ENCODE measurements at places on chromosomes 3 and 15.

DNA sequence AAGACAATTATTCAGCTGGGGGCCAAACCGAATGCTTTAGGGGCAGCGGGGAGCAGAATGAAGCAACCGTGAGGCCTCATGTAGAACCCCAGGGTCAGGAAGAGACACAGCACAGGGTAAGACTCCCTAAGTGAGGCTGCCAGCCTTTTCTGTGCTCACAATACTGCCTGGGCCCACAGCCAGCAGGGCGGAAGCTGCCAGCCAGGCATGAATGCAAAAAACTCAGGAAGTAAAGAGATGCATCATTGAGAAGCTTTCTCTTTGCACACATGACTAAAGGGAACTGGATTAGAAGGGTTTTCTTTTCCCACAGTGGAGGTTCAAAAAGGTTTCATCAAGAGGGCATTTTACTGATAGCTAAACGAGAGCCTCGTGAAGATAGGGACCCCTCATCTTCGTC is 33.3 kb downstream of the CA12 start:
- no peak for DNase-seq

- no peak for DNase-seq
Observed at GRCh38 chr3:127857333-127857732, 35.0 kb upstream of the MGLL start.

- DNase-seq: no peak
Observed at GRCh38 chr3:23996095-23996524, 51.0 kb downstream of the NR1D2 start.

DNA sequence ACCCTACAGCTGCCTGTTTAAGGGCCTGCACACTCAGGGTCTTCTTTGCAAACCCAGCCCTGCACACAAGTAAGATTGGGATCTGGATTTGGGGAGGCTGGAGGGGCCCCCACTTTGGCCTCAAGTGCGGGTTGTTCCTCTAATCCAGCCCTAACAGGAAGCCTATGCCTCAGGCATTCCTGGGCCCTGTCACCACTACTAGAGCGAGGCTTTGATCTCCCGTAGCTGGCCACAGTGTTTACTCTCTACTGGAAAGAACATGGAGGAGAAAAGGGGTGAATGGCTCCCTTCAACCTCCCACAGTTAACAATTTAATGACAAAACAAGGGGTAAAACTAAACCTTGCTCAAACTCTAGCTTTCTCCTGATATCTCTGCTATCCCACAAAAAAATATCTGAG is 48.4 kb downstream of the DZIP1L start:
- DNase-seq: no peak

DNA sequence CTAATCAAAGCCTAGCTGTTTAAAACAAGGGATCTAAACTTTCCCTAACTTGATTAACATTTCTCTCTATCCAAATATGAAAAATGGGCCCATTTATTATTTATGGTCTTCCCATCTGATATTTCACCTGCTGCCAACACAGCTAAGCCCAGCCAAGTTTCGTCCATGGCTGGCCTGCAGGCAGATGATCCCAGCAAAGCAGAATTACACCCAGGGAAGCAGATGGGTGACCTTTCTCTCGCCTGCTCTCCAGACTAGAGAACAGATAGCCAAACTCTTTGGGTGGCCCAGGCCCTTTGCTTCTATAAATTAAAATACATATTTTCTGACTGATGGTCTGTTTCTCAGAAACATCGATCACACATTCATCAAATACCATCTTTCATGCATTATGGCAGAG is 1038.8 kb downstream of the AGBL1 start:
- DNase-seq: no peak

DNA sequence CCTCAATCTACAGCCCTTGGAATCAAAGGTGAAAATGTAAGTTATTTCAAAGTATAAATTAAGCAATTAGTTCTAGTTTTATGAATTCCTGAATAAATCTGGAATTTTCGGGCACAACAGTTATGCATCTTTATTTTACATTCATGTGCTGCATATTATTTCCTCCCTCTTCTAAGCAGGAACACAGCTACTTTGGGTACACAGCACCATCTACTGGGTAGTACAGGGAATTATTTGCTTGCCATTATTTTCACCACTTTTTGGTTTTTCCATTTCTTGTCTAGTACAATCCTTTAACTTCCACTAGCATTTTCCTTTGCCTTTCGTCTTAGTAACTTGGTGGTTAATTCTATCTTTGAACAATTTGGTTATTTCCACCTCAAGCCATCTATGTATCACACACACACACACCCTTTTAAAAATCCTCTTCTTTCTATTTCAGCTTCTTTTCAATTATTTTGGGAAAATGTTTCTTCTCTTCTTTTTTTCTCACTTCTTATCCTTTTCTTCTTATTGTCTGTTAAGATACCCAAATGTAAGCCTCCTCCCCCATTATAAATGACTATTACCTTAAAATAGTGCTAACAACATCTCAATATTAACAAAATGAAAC is 451.0 kb downstream of the MFSD1 start:
- DNase-seq: no peak

- DNase-seq: no peak
Observed at GRCh38 chr3:56980798-56981390, 79.6 kb upstream of the SPATA12 start.

DNA sequence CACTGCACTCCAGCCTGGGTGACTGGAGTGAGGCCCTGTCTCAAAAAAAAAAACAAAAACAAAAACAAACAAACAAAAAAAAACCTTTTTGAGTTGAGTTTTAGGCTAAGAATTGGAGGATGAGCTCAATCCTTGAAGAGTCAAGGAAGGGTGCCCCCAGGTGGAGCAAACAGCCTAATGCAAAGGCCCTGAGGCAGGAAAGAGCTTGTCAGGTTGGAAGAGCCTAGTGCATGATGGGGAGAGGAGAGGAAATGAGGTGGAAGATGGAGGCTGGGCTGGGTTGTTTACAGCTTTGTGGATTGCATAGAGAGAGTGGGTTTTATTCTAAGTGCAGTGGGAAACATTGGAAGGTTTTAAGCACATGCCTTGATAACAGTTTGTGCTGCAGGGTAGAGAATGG is 2.1 kb upstream of the SNX22 start:
- DNase-seq: no peak

- DNase-seq: no peak
Observed at GRCh38 chr3:74676-75243, 121.8 kb upstream of the CHL1 start.

GRCh38 chr15:68730976-68731897 is 89.5 kb downstream of the ANP32A start:
- no peak for DNase-seq

- no peak for DNase-seq
Observed at GRCh38 chr3:37181756-37182155, 7.4 kb upstream of the LRRFIP2 start.

- DNase-seq: no peak
Observed at GRCh38 chr15:88303395-88303794, 46.9 kb upstream of the NTRK3 start.

DNA sequence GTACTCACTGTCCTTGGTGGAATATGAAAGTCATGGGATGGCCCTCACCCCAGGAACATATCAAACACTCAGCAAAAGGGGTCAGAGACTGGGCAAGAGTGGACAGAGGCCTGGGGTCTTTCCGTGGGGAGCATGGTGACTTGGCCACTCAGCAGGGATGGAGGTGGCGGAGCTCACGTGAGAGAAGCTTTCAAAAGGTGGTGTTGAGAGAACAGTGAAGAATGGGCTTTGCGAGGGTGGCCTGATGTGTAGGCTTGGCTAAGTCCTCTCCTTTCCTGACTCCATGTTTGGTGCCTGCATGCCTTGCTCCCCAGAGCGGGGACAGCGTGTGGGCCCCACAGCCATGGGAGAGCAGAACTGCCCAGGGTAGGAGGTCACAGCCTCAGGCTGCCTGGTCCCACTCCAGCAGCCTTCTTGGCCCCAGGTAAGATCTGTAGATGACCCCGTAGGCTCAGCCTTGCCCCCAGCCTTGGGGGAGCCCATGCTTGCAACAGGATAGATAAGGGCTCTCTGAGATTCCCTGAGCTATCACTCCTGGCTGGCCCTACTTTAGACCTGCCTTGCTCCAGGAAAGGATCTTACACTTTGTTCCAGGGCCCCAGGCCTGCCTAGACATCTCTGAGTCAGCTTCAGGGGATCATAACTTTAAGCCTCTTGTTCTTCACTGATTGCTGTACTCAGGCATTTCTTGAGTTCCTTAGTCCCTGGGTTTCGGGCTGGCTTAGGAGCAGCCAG is 17.0 kb downstream of the RPLP1 start:
- DNase-seq: no peak

DNA sequence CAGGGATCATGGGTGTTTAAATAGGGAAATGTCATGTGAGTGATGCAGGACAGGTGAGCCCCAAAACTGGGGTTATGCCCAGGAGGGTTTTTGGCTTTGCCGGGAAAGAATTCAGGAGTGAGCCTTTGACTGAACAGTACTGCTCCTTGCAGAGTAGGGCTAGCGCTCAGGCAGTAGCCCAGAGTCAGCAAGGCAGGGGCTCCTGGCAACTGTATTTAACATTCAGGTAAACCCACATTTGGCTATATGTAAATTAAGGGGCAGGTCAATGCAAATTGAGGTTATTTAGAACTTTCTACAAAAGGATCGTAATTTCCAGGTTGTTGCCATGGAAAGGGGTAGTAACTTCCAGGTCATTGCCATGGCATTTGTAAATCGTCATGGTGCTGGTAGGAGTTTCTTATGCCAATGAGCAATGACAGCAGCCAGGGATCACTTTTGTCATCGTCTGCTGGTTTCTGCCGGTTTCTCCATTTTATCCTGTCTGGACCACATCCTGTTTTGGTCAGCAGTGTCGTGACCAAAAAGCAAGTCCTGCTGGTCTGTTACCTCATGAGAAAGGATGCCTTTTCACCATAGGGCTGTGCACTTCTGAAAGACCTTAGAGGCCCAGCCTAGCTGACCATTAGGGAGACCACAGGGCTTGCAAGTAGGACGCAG is 24.3 kb downstream of the MTHFS start:
- no peak for DNase-seq

DNA sequence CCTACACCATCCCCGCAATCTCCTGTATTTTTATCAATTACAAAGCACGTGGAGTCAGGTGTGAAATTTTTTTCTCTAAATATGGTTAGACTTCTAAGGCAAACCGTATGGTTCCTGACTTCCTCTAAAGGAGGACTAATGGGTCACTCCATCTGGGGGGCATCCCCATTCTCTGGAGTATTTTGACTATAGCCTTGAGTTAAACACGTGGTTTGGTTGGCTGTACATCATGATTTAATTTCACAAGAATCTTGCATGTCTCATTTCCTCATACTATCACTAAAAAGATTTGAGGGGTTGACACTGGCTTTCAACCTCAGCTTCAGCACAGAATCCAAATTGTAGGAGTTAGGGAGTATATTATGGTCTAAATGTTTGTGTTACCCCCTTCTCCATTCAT is 25.3 kb upstream of the ZNF770 start:
- DNase-seq: no peak

DNA sequence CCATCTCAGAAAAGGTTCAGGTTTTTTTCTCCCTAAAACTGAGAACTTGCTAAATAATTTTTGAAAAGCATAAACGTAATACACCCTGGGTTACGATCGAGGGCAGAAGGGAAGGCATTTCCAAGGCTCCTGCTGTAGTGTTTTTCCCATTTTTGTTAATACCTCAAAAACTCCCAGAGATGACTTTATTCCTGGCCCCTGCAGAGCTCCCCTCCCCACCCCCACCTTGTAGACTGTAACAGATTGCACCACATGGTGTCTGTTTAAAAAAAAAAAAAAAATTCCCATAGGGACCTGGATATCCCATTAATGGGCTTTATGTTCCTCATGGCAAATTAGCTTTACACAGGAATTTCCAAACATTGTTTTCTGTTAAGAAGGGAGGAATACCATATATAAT is 38.2 kb downstream of the FEZF2 start:
- DNase-seq: no peak

DNA sequence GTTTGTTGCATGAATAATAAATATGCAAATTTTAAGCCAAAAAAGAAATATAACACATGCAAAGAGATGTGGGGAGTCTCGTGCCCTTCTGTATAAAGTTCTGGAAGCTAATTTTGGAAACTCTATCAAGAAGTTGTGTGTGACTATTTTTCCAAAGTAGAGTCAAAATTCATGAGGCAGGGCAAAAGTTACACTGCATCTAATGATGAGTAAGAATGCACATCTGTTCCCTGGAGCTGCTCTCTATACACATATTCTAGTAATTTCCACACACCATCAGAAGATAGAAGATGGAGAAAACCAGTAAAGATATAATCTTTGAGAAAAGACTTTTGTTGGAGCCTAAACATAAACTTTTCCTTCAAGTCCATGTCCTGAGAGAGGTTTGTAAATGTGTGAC is 199.6 kb downstream of the FHIT start:
- DNase-seq: no peak

DNA sequence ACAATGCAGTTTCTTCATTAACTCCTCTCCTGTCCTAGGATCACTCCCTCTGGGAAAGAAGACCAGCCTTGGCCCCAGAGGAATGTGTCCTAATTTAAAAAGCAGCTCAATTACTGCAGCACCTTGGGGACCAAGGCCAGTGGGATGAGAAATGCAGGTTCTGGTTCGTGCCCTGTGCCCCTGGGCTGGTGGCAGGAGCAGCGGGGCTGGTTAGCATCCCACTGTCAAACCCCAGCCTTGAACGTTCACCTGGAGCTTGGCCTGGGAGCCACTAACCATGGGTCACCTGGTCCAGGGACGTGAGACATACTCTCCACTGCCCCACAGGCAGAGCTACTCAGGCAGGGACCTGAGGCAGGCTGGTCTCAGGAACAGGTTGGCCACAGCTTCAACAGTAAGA is 8.4 kb upstream of the RTP3 start:
- DNase-seq: peak; percentile 61

- DNase-seq: peak; percentile 82
Observed at GRCh38 chr3:18425641-18426257, 610 bp upstream of the SATB1 start.

- DNase-seq: no peak
Observed at GRCh38 chr3:31137718-31138465, 243.4 kb upstream of the GADL1 start.

GRCh38 chr15:68512052-68512451 is 66.7 kb upstream of the CORO2B start:
- no peak for DNase-seq

- DNase-seq: no peak
Observed at GRCh38 chr3:46464326-46465195, at the start of gene LTF. Gene LTF, minus strand, starts transcription at chr3:46464905. Its CDS starts 38 bp downstream, at chr3:46464867.

GRCh38 chr3:166527325-166527724 is 690.1 kb upstream of the BCHE start:
- DNase-seq: no peak

DNA sequence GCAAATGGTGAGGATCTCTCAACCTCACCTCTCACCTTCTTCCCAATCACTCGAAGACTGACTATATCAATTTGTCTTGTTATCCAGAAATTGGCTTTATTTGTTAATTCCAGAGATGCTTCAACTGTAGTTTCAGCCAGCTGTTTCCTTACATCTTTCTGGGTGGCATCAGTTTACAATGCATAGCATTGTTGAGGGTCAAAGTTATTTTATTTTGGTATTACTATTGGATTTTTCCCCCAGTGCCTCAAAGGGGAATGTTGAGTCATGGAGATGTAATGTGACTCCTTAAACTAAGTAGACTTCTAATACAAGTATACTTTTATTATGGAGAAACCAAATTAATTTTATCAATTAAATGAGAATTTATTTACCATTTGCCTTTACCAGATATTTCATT is 351.6 kb downstream of the TIGIT start:
- no peak for DNase-seq

All from left forelimb (tissue), 1 donor.